ENCODE measurements at places on chromosomes 5 and 9.

DNA sequence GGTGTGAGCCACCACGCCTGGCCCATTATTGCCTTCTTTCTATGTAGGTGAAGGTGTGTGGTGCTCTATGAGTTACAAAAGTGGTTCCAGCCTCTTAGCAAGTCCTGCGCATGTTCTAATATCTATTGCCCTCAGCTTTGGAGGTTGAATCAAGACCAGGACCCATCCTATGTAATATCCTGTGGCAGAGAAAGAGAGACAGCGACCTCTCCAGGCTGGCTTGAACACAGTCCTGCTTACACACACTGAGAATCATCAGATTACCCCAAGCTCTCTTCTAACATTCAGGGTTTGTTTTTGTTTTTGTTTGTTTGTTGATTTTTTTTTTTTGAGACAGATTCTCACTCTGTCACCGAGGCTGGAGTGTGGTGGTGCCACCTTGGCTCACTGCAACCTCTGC, 94.7 kb upstream of the OSMR start:
- DNase-seq: no peak

DNA sequence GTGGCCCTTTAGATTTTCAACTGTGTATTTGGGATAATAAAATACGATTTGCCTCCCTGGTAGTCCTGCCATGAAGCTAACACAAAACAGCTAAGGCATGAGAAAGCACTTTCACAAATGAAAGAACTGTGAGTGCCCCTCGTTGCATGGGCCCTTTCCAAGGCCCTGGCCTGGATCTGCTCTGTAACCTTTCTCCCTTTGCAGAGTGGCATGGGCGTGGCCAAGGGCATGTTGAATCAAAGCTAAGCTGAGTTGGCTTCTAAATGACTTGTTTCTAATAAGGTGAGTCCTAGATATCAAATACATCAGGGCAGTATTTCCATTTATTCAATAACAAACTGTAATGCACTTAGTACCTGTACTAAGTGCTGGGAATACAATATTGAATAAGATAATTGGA, 78.7 kb upstream of the PTPN3 start:
- DNase-seq: no peak

GRCh38 chr9:89891221-89891590, 286.4 kb downstream of the GADD45G start:
- DNase-seq: no peak

DNA sequence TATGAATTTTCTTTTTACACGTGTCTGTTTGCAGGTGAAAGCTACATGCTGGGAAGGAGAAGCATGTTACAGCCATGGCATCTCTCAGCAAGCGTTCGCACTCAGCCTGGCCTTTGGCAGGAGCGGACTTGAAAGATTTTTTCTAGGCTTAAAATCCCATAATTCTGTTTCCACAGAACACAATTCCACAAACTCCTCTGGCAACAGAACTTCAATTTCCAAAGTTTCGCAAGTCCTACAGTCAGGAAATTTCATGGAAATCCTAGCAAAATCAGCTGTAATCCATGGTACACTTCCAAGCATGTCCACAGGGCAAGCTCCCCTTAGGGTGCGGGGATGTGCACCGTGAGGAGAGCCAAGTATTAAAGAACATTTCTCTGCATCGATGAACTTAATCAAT, 35.9 kb downstream of the SUB1 start:
- no peak for DNase-seq

GRCh38 chr5:134114886-134115805, 665 bp downstream of the TCF7 start:
- no peak for DNase-seq

- no peak for DNase-seq
Observed at GRCh38 chr9:106897236-106897635, 34.3 kb downstream of the ZNF462 start.

DNA sequence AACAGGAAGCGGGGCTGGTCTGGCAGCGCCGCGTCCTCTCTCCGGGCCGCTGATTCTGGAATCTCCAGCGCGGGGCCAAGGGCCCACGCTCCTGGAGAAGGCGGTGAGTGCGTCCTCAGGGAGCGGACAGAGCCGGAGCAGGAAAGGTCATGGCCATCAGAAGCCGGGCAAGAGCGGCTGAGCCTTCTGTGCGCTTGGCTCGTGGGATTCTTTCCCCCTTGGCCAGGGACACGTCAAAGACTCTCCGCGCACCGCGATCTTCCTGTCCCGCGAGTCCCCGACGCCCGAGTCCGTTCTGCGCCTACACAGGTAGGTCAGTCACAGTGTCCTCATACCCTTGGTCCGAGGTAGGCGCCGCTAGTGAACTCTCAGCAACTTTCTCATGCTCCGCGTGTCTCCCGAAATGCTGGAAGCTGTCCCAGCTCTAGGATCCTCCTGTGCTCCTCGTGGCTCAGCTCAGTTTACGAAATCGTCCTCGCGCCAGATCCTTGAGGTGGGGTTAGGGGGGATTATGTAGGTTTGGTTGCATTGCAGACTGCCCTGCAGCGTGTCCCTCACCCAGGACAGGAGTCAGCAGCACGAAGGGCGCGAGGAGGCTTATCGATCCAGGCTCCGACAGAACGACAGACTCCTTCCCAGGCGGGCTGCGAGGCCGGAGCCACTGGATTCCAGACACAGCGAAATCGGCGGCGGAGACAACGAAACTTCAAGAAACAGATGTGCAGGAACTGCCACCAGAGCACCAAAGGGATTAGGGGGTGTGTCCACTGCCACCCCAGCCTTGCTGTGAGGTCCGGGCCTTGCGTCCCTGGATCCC, 8.7 kb downstream of the LHX6 start:
- no peak for DNase-seq

- no peak for DNase-seq
Observed at GRCh38 chr9:3795556-3795955, 269.8 kb upstream of the RFX3 start.

GRCh38 chr5:50658246-50658645, 8.2 kb upstream of the PARP8 start:
- no peak for DNase-seq

GRCh38 chr9:79572032-79572607, 355 bp downstream of the TLE4 start:
- no peak for DNase-seq

GRCh38 chr5:143187495-143187894, 216.0 kb downstream of the NR3C1 start:
- no peak for DNase-seq

GRCh38 chr5:91366551-91366950, 16.6 kb downstream of the ARRDC3 start:
- no peak for DNase-seq

DNA sequence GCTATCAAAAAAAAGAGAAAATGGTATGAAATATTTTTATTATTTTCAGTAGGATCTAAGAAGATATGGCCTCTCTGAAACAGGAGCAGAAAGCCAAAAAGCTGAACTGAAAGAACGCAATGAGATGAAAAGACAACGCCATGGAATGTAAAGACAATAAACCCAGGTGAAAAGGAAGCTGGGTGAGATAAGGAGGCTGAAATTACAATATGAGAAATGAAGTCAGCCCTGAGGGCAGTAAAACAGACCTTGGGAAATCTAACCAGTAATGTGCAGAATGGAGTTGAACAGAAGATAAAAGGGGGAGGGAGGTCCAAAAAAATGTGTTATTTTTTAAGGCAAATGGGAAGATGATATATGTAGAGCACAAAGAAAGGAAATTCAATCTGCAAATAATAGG, 265.3 kb downstream of the ENC1 start:
- no peak for DNase-seq

DNA sequence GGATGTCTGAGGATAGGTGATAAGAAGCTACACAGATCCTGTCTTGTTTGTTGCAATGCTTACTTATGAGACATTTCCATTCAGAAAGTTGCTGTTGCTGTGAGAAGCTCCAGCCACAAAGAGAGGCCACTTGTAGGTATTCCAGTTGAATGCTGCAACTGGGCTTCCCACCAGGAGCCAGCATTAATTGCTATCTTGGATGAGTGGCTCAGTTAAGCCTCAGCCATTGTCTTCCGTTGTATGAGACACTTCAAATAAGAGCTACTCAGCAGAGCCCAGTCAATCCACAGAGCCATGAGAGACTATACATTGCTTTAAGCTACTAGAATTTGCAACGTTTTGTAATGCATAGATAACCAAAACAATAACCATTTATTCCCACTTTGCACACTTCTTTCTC, 104.3 kb upstream of the ARRDC3 start:
- no peak for DNase-seq
